NB4 (cell line): ENCODE measurements at places on chromosomes 5 and 9.
A peak's percentile ranks its signal among the peaks of the same experiment; 100 is the strongest.

GRCh38 chr9:104899759-104900247 lies 28.2 kb downstream of the ABCA1 start:
- no peak for DNase-seq

- DNase-seq = no peak
Measured at GRCh38 chr5:8598356-8598755, 729.4 kb downstream of the MTRR start.

DNA sequence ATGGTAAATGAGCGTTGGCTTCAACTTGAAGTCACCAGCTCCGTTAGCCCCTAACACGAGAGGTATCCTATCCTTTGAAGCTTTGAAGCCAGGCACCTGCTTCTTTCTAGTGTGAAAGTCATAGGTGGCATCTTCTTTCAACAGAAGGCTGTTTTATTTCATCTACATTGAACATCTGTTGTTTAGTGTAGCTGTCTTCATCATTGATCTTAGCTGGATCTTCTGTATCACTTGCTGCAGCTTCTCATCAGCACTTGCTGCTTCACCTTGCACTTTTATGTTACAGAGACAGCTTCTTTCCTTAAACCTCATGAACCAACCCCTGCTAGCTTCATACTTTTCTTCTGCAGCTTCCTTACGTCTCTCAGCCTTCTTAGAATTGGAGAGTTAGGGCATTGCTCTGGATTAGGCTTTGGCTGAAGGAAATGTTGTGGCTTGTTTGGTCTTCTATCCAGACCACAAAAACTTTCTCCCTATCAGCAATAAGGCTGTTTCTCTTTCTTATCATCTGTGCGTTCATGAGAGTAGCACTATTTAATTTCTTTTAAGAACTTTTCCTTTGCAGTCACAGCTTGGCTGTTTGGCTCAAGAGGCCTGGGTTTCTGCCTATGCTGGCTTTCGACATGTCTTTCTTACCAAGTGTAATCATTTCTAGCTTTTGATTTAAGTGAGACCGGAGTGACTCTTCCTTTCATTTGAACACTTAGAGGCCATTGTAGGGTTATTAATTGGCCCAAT lies 47.2 kb downstream of the PCSK5 start:
- no peak for DNase-seq

DNA sequence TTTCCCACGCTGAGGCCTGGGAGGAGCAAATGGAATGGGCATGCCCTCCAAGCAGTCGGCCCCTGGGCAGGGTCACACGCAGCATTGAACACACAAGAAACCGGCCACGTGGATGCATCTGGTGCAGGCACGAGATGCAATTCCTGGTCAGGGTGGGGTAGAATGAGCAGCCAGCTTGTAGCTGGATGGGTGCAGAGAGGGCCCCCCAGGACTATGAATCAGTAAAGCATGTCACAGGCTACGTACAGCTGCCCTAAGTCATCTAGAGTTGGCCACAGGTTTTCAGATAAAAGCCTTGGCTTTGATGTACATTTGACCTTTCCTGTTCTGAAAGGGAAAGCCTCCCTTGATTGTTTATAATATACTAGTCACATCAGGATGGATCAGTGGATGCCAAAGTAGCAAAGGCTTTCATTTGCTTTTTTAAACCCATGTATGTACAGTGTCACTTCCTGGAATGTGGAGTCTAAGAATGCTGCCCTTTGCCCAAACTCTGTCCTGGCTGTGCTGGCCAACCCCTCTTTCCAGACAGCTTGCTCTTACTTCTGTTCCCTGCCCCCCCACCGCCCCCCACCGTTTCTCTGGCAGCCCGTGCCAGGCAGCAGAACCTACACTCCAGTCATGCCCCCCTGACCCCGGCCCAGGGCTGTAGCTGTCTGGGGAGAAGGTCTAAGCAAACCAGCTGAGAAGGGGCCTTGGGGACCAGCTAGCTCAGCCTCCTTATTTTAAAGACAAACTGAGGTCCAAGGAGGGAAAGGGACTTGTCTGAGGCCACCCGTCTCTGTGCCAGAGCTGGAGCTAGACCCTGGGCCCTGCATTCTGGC lies 169.2 kb downstream of the HSPA4 start:
- DNase-seq = no peak

GRCh38 chr5:102961671-102962070 lies 158.3 kb downstream of the GIN1 start:
- no peak for DNase-seq

- DNase-seq = peak; percentile 27
Measured at GRCh38 chr9:120616966-120617935, 37.3 kb upstream of the CDK5RAP2 start.

DNA sequence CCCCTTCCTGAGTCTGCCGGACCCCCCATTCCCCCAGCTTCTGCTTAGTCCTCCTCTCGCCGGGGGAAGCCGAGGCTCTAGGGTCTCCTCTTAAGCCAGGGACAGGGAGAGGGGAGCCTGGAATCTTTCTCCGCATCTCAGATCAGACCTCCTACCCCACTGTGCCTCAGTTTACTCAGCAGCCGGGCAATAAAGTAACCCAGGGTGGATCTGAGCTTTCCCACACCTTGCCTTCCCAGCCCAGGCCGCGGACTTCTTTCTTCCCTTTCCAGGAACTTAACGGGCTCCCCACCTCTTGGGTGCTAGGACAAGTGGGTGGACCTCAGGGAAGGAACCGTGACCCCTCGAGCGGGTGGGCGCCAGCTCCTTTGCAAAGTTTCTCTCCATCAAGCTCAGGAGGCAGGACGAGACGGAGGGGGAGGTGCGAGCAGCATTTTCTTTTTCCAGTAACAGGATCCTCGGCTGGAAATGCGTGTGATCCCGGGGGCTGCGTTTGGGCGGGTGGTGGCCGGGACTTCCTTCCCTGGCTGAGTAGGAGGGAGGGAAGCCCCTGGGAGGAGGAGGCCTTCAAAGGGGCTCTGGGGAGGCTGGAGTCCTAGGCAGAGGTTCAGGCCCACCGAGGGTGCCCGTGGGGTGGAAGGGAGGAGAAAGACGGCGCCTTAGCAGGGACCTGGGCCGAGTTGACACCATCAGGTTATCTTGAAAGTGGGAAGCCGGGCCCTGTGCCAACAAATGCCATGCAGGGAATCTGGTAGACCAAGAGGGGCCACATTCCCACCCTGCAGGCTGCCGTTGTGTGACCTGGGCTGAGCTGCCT lies 795 bp downstream of the DAB2IP start:
- DNase-seq = no peak

DNA sequence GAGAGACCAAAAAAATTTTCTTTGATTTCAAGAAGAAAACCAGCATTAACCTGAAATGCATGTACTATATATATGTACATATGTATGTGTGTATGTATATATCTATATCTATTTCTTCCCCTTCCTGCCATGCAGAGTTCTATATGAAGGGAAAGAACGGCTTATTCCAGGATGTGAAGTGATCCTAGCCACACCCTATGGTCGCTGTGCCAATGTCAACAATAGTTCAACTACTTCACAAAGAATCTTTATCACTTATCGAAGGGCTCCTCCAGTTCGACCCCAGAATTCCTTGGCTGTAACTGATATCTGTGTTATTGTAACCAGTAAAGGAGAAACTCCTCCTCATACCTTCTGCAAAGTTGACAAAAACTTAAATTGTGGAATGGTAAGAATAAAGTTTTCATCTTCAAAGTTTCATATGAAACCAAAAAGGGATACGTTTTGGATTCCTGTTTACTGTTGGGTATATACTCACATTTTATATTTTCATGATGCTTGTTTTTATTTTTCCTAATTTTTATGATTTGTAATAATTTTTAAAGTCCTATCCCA lies 56.2 kb downstream of the DENND4C start:
- no peak for DNase-seq

- no peak for DNase-seq
Measured at GRCh38 chr9:133346021-133346785, 1.7 kb downstream of the MED22 start.

DNA sequence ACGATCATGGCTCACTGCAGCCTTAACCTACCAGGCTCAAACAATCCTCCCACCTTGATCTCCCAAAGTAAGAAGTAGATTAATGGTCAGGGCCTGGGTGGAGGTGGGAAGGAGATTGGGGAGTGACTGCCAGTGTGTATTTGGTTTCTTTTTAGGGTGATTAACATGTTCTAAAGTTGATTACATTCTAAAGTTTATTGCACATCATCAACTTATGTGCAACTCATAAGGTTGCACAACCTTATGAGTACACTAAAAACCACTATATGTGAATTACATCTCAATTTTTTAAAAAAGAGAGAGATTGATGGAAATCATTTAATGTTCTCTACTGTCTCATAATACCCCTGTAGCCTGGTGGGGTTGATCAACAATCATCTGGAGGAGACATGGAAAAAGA lies 218.1 kb downstream of the AOPEP start:
- no peak for DNase-seq

GRCh38 chr5:159883522-159883950 lies 32.7 kb upstream of the ADRA1B start:
- DNase-seq = no peak

DNA sequence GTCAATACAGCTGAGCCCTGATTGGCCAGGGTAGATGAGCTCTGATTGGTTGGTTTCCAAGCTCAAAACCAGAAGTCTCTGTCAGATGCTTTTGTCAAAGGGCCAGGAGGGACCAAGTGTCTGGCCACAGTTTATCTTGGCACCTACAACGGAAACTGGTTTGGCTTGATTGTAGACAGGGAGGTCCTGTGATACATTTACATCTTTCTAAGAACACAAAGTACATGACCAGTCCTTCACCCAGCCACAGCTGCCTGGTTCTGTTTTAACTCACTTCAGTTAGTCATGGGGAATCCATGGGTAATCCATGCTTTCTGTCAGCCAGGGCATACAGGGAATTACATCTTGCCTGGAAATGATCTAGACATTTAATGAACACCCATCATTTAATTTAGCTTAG lies 171.2 kb downstream of the SLC12A2 start:
- DNase-seq = no peak

GRCh38 chr5:134556994-134557393 lies 31.5 kb downstream of the JADE2 start:
- no peak for DNase-seq

GRCh38 chr5:175724314-175725275 lies 66.7 kb downstream of the HRH2 start:
- no peak for DNase-seq

GRCh38 chr9:118563677-118564076 lies 805.6 kb downstream of the BRINP1 start:
- no peak for DNase-seq

- DNase-seq = no peak
Measured at GRCh38 chr9:13485068-13485596, 205.6 kb upstream of the MPDZ start.

DNA sequence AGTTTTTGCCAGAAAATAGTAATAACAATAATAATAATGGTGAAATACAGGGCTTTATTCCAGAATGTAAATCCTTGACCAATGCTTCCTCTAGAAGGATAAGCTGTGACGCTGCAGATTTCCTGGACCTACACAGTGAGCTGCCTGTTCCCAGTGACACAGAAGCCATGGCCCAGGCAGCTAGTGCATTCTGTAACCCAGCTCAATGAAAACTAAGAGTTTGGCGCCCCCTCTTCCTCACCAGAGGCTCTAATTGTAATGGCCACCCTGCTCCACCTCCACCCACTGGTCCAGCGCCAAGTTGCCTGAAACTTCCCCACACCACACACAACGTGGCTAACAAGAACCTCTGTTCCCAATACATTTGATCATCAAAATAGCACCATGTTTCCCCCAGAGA lies 248.1 kb downstream of the CETN3 start:
- DNase-seq = peak; percentile 39
